ENCODE measurements at places on chromosomes 6 and 20.
A peak's percentile ranks its signal among the peaks of the same experiment; 100 is the strongest.

GRCh38 chr20:52015155-52015554 is 176.4 kb downstream of the ZFP64 start:
- DNase-seq: no peak

DNA sequence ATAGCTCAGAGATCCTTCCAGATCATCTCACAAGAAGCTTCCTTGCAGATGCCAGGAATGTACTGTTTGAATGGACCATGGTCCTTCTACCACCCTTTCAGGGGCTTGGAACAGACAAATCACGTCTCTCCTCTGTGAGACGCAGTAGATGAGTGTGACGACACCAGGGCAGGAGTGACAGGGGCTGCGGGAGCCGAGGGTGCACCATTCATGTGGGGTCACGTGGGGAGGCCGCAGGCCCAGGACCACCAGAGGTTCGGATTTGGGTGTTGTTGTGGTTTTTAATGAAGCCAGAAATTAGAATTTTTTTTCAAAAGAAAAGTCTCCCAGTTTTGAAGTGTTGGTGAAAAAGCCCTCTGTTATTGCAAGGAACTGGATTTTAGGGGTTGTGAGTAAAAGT is 79.2 kb downstream of the PREX1 start:
- DNase-seq: no peak

- DNase-seq: no peak
Measured at GRCh38 chr6:79076160-79076559, 1.9 kb downstream of the PHIP start.

DNA sequence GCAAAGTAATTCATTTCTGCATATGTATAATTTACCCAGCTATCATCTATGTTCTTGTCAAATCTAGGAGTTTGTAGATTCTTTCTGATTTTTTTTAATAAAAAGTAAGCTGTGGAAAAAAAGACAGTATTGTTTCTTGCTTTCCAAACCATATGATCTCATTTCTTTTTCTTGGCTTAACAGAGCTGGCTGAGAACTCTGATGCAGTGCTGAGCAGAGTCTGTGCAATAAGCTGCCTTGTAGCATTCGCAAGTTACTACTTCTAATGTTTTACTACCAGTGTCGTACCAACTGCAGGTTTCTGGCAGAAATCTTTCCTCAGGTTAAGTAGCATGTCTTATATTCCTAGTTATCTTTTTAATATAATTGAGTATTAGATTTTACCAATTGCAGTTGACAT is 15.6 kb downstream of the RRBP1 start:
- DNase-seq: no peak

GRCh38 chr6:125140808-125141207 is 12.8 kb upstream of the TPD52L1 start:
- no peak for DNase-seq

- no peak for DNase-seq
Measured at GRCh38 chr6:18471232-18471964, 84.2 kb downstream of the RNF144B start.

DNA sequence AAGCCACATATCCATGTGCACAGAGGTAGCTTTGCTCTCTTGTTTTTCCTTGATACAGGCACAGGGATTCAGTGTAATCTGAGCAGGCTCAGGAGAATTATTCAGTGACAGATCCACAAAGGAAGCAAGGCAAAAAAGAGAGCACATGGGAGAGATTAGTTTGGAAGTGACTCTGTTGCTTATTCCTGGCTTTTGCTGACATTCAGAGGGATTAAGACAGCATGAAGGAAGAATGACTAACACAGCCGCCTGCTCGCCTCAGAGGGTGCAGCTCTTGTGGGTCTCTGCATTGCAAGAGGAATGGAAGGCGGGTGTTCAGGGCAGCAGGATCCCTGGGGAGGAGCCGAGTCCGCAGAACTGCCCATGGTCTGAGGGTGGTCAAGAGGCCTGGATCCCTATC is 203.4 kb upstream of the KCNQ5 start:
- no peak for DNase-seq

DNA sequence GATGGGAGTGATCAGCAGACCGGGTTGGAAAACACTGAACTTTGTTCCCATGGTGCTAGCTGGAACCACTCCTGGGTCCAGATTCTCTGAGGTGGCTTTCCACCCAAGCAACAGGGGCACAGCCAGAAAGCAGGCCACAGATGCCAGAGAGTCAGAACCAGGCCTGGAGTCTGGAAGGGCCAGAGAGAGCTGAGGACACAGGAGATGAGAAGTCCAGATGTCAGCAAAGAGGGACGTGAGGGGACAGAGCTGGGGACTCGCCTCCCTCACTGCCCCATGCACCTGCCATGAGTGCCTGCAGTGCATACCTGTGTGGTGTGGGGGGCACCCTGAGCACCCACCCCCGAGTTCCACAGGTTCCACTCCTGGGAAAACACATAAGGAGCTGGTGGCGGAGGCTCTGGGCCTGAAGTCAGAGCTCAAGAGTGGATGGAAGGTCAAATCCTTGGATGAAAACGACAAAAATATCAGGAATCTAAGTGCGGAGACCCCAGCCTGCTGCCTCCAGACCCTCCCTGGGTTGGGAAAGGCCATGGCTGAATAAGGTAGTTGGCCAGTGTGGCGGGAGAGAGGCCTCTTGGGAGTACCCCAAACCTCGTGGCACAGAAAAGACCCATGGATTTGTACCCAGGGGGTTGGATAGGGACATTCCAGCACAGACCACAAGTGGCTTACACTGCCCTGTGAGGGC is 224.2 kb downstream of the SYNDIG1 start:
- no peak for DNase-seq

DNA sequence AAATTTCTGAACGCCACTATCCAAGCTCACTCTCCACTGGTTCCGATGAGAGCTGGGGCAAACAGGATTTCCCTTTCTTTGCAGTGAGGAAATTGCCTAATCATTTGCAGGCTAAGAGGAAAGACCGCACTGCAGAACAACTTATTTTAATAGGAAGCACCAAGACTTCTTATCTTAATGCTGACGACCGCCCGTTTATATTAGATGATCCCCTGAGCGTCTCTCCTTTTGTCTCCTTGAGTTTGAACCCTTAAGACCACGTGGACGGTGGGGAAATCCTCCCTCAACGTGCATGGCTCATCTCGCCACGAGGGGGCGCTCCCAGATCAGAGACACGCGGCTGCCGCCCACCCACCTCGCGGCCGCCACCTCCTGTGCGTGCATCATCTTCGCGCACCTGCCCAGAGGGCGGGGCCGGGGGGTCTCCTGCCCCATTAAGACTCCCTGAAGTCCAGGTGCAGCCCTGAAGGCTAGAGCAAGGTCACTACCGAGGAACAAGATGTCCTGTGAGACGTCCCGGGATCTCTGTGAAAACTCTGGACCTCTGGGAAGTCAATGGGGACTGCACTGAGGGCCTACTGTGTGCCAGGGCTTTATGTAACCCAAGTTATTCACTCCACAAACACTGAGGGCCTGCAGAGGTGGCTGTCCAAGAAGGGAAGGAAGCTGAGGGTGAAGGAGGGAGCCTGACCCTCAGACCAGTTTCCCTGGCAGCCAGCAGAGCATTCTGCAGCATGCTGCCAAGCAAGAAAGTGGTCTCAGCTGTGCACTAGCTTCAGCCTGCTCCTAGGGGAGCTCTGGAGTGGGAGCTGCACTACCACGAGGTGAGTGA is 28.1 kb downstream of the PDYN start:
- DNase-seq: peak; percentile 73

GRCh38 chr20:62816884-62817873 is at the start of gene COL9A3:
Gene COL9A3 (plus strand): TSS chr20:62817050. CDS start chr20:62817065, 15 bp downstream.
- no peak for DNase-seq

GRCh38 chr6:23349521-23350147 is 776.4 kb upstream of the NRSN1 start:
- DNase-seq: peak; percentile 75

GRCh38 chr6:111791415-111791814 is 81.8 kb downstream of the FYN start:
- no peak for DNase-seq

DNA sequence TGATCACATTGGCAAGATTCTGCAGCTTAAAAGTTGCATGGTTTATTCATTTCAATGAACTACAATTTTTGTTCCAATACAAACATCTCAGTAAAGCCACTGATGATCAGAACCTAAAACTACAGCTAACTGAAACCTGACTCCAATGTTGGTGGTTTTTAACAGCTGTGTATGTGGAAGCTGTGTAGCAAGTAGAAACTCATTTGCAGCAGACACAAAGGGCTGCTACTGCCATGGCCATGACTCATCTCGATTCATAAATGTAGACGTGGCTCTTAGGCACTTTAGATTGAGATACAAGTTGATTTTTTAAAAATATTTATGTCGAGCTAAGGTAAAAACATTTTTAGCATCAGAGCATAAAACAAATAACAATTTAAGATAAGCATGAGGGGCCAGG is 19.5 kb upstream of the MAP3K4 start:
- no peak for DNase-seq

GRCh38 chr6:152595499-152595898 is 41.7 kb downstream of the SYNE1 start:
- DNase-seq: no peak

Measured in NCI-H1930 (cell line).